ENCODE measurements at places on chromosomes 4 and X.
A peak's percentile ranks its signal among the peaks of the same experiment; 100 is the strongest.

GRCh38 chr4:155787113-155787710, 28.4 kb downstream of the GUCY1B1 start:
- DNase-seq = peak; percentile 20

DNA sequence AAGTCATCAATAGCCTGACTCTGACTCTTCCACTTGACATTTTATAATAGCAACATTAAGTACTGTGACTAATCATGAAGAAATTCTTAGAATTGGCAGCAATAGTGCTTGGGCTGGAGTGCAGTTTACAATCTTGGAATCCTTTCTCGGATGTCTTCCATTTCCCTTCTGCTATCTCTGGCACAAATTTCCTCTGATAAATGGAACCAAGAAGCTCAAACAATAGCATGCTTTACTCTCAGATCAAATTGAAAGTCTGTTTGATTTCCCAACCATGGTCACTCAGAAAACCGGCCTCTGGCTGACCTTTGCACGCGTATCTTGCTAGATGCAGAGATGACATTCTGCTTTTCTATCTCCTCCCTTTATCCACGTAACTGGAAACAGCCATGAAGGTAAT, 99.0 kb upstream of the SPANXC start:
- DNase-seq = no peak

DNA sequence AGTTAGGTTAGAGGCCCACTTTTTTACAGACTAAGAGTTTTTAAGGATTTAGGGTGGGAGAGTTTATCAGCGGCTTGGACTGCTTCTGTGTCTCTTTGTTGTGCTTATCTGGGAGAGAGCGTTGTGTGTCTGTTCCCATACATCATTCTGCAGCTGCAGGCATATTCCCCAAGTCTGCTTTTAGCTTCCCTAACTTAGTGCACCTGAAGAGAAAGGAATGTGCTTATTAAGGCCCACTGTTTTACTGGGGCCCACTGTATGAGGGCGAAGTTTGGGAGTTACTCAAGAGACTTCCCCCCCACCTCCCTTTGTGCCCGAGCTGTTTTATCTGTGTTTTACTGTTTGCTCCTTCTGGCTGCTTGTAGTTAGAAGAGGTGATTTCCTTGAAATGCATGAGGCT, 31.9 kb downstream of the ART3 start:
- DNase-seq = no peak

DNA sequence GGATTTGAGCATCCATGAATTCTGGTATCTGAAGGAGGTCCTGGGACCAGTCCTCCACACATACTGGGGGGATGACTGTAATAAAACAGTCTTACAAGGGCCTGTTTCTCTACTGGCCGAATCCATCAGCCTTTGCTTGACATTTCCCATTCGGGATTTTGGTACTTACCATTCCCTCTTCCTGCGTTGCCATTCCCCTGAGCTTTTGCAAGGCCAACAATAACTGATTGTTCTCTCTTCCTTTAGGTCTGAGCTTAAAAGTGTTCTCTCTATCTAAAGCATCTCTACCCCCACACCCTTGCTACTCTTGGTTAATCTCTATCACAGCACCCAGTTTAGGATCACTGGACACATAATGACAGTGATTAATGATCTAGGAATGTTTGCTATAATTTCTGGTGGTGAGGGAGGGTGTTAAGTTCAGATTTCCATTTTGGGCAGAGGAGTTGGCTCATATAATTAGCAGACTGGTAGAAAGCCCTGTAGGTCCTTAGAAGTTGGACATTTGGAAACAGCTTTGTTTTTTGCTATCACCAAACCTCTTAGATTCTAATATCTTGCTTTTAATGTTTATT, 29.4 kb downstream of the TMA16 start:
- no peak for DNase-seq

- DNase-seq = no peak
Measured at GRCh38 chr4:119733431-119733830, 104.8 kb upstream of the PDE5A start.

DNA sequence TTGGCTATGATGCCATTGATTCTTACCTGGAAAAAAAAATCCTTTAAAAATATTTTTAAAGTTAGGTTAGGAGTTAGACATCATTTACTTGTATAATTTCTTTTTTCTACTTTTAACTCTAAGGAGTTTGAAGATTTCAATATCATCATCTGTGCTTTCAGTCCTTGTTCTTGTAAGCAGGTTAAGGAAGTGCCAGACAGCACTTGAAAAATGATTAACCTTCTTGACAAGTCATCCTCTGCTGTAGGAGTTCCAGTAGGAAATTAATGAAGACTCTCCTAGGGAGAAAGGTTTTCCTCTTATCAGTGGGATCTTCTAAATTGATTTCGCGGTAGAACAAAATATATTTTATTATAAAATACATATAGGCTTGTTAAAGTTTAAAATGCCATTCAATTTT, 29.1 kb upstream of the ANAPC4 start:
- DNase-seq = no peak

GRCh38 chrX:130851569-130851968, 51.4 kb downstream of the ENOX2 start:
- DNase-seq = no peak

GRCh38 chr4:4919927-4920326, 60.5 kb downstream of the MSX1 start:
- no peak for DNase-seq

DNA sequence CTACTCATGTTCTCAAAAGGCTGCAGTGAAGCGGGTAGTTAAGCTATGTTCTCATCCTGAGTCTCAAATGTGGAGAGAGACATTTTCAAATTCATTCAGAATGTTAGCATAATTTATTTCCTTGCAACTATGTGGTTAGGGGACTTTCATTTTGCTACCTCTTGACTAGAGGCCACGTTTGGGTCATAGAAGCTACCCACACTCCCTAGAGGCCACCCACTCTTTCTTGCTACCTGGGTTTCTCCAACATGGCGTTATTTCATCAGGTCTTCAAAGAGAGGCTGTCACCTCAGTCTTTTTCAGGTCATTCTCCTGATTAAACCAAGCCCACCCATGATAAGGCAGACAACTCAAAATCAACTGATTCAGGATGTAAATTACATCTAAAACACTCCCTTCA, 34.3 kb upstream of the NLGN4X start:
- no peak for DNase-seq

- no peak for DNase-seq
Measured at GRCh38 chr4:8274765-8275547, 5.4 kb downstream of the HTRA3 start.

- DNase-seq = no peak
Measured at GRCh38 chr4:20195071-20195885, 56.4 kb upstream of the SLIT2 start.

DNA sequence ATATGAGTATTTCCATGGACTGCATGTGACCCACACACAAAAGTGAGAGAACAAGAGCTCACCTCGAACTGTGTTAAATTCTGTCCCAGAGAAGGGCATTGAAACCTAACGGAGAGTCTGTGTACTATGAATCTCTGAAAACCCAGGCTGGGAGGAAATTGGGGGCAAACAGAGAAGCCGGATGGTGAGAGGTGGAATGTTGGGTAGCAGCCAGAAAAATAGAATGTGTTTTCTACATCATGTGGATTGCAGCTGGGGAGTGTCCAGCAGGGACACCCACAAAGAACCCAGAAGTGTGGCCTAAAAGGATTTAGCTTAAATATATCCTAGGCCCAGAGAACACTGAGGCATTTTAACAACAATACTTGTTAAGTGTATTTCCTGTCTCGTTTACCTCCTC, 38.6 kb downstream of the MND1 start:
- no peak for DNase-seq

All from RPMI8226 (cell line).